ENCODE measurements at places on chromosomes 4 and X.

DNA sequence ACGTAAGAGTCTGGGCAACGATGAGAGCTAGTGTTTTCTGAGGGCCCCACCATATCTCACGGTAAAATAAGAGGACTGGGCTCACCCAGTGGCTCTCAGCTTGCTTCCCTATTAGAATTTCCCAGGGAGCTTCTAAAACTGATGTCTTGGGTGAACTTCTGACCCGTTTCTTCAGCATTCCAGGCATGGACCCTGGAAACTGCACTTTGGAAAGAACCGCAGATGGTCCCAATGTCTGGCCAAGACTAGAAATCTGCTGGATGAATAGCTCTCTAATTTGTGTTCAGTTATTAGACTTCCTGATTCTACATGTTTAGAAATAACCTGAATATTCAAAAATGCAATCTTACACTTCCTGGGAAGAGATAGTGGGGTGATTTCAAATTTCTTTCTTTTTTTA lies 127.8 kb downstream of the ANOS1 start:
- no peak for DNase-seq

DNA sequence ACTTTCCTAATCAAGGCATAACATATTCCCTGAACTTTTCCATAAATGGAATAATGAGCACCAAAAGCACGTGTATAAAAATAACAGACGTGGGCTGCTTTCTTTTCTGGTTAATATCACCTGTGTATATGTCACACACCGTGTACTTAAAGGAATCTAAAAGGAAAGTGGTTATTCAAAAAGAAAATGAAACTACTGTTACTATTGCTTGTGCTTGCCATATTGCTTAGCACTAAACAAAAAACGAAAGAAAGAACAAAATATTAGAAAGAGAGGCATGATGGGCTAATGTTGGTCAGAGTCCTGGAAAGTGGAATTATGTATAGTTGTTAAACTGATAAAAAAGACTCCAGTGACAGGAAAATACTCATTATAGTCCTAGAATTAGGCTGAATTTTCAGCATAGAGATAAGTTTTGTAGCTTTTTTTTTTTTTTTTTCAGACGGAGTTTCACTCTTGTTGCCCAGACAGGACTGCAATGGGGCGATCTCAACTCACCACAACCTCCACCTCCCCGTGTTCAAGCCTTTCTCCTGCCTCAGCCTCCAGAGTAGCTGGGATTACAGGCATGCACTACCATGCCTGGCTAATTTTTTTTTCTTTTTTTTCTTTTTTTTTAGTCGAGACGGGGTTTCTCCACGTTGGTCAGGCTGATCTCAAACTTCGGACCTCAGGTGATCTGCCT lies 123.2 kb downstream of the PABPC4L start:
- no peak for DNase-seq

DNA sequence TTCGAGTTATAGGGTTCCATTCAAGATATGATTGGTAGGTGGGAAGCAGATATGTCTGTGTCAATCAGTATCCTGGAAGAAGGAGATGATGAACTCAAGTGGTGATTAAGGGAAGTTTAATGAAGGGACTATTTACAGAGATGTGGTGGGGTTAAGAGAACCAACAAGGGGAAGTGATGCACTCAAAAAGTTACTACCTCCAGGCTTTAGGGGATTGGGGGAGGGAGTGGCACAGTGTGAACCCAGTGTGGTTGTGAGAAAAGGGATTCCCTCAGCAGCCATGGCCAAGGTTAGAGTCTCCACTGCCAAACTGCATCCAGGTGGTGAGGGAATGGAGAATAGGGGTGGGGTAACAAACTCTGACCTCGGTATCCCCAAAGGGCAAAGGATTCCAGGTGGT lies 27.9 kb downstream of the PKD2 start:
- DNase-seq: no peak

DNA sequence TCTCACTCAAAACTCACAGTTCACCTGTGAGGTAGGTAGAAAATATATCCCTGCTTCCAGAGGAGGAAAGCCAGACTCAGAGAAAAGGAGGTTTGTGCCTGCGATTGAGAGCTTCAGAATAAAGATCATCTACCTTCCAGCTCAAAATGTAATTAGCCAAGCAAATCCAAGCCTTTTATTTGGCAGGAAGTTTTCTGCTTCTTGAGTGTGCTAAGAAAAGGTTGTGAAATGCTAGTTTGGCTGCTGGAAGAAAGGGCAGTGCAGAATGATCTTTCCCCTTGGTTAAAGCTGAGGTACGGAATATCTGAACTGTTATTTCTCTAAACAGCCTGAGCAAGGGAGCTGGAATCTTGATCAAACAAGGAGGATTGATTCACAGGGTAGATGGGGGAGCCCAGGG lies 59.7 kb upstream of the VCX3B start:
- DNase-seq: no peak
